ENCODE measurements at places on chromosomes 16 and 17. TPM values are rescaled to one million over a fixed set of nuclear protein-coding genes. Genes with fewer than 3 reads are reported as not detected.

The ABCC12 gene
- not detected for total RNA-seq

The PIRT gene
- not detected for total RNA-seq

The HAS3 gene
- not detected for total RNA-seq

The TM4SF5 gene
- not detected for total RNA-seq

The PRSS33 gene
- 15.4 TPM for total RNA-seq

The HBQ1 gene
- not detected for total RNA-seq

The NPIPA3 gene
- total RNA-seq = not detected

The SRCIN1 gene
- total RNA-seq = not detected

DNA sequence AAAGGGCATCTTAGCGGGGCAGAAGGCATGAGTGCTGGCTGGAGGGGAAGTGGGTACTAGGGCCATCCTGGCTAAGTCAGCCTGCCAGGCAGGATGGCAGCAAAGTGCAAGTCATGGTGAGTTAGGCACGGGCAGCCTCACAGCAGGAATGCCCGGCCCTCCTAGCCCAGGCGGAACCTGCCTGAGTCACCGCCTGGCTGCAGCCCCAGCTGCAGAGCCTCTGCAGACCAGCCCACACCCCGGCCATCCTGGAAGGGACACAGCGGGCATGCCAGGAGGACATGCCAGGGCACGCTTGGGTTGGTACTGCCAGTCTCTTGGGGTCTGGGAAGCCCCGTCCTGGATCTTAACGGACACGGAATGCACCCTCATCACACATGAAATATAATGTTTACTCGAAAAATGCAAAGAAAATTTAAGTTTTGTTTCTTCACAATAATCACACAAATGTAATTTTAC lies 5.0 kb upstream of the ALDH3A1 start:
- H3K27ac ChIP-seq = peak overlapping the region; percentile 99
- H3K27me3 ChIP-seq = no peaks in the 10 kb centered on the region
- peak; percentile 78 for DNase-seq
- no peaks in the 10 kb centered on the region for H3K36me3 ChIP-seq
- no peak overlapping the region for H3K4me3 ChIP-seq

DNA sequence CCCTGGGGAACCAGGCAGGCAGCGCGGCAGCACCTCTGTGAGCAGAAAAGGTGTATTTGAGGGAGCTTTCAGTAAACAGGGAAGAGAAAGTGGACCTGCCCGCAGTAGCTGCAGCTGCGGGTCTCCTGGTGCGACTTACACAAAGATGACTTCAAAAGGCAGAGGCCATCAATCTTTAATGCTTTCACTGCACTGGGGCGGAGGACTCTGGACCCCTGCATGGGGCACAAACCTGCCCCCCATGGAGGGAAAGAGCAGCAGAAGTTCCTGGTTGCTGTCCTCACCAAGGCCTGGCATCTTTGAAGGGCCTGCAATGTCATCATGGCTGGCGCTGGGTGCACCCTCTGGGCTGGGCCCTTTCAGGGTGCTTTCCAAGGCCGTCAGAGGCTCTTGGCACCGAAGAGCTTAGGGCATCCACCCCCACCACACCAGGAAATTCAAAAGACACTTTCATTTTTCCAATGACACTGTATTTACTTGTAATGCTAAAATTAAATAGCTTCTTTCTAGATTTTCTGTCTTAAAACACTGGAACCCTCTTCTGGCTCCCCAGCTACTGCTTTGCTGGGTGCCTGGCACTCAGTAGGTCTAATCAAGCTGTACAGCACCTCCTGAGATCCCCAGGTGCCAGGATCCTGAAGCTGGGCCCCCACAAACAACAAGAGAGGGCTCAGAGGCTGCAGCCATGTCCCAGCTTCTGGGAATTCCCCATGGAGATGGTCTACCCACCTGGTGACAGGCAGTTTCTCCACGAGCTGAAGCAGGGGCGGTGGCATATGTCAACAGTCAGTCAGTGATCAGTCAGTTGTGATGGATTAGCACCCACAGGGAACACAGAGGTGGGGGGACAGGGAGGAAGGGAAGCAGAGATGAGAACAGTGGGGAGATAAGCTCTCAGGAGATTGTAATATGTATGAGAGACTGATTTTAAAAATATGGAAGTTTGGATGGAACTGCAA lies 2.1 kb upstream of the CACNG1 start:
- no peaks in the 10 kb centered on the region for H3K27me3 ChIP-seq
- H3K36me3 ChIP-seq = no peaks in the 10 kb centered on the region
- no peaks in the 10 kb centered on the region for H3K4me1 ChIP-seq

- no peak overlapping the region for H3K27ac ChIP-seq
- no peak overlapping the region for H3K4me3 ChIP-seq
- no peaks in the 10 kb centered on the region for H3K36me3 ChIP-seq
- H3K4me1 ChIP-seq = no peaks in the 10 kb centered on the region
Observed at GRCh38 chr16:2792940-2793339, 5.3 kb upstream of the PRSS41 start.

GRCh38 chr17:65684631-65685030 lies 123.2 kb upstream of the AXIN2 start:
- DNase-seq = no peak
- H3K27me3 ChIP-seq = no peaks in the 10 kb centered on the region
- no peak overlapping the region for H3K27ac ChIP-seq
- no peaks in the 10 kb centered on the region for H3K4me1 ChIP-seq
- no peak overlapping the region for H3K4me3 ChIP-seq
- no peaks in the 10 kb centered on the region for H3K36me3 ChIP-seq

GRCh38 chr17:40203131-40203530 lies 16.0 kb upstream of the WIPF2 start:
- DNase-seq = no peak
- no peak overlapping the region for H3K27ac ChIP-seq
- no peaks in the 10 kb centered on the region for H3K36me3 ChIP-seq
- no peaks in the 10 kb centered on the region for H3K27me3 ChIP-seq
- no peak overlapping the region for H3K4me3 ChIP-seq

- H3K27ac ChIP-seq = no peak overlapping the region
- no peak overlapping the region for H3K4me3 ChIP-seq
- no peaks in the 10 kb centered on the region for H3K36me3 ChIP-seq
- H3K27me3 ChIP-seq = no peaks in the 10 kb centered on the region
- no peaks in the 10 kb centered on the region for H3K4me1 ChIP-seq
Observed at GRCh38 chr16:73916829-73917594, 379.6 kb upstream of the PSMD7 start.

- no peaks in the 10 kb centered on the region for H3K27me3 ChIP-seq
- no peak for DNase-seq
- no peaks in the 10 kb centered on the region for H3K4me1 ChIP-seq
- H3K4me3 ChIP-seq = no peak overlapping the region
- H3K36me3 ChIP-seq = peaks cover 14% of the 10 kb centered on the region
Observed at GRCh38 chr16:14548933-14549788, 80.9 kb downstream of the PARN start.

GRCh38 chr16:89067677-89068443 lies 25.8 kb upstream of the ACSF3 start:
- H3K36me3 ChIP-seq = no peaks in the 10 kb centered on the region
- H3K27ac ChIP-seq = no peak overlapping the region
- no peaks in the 10 kb centered on the region for H3K27me3 ChIP-seq
- H3K4me1 ChIP-seq = no peaks in the 10 kb centered on the region

DNA sequence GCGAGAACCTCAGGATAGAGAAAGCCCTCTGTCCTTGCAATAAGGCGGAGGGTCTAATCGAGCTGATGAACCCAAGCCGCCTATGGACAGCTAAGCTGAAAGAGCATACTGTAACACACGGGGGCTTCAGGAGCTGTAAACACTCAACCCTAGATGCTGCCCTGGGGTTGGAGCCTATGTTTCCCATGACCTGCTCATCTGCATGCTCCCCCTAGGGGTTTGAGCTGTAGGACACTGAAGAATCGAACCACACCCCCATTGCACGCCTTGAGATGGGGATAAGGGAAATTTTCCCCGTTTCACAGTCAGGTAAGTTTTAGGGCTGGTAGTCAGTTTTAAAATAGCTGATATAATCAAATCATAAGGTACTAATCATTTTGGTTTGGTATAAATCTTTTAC lies 675.6 kb upstream of the CDH8 start:
- no peaks in the 10 kb centered on the region for H3K4me1 ChIP-seq
- no peak overlapping the region for H3K27ac ChIP-seq
- H3K27me3 ChIP-seq = no peaks in the 10 kb centered on the region
- no peak for DNase-seq
- no peak overlapping the region for H3K4me3 ChIP-seq

DNA sequence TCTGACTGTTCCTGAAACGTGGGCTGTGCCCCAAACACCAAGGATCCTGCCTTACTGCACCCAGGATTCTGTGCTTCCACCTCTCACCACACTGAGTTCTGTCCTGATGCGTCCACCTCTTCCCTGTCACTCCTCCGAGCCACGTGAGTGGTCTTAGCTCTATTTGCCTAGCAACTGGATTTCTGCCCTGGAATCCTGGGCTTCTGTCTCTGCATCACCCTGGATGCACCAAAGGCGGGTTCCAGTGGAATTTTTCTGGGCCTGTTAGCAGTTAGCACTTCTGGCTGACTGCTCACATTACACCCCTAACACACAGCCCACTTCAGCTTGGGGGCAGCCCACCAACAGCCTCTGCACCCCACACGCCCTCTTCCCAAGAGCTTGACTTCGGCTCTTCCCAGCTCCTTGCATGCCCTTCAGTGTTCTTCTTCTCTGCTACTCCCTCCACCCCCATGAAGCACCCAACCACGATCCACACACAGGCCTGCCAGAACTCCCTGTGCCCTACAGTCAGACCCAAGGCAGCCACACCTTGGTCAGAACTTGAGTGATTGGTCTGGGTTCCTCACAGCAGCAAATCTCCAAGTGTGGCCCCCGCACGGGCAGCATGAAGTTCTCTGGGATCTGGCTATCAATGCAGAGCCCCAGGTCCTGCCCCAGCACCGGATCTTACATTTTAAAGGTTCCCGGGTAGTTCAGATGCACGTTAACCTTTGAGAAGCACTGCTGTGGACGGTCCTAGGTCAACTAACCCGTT lies 129.8 kb upstream of the RCVRN start:
- no peaks in the 10 kb centered on the region for H3K4me1 ChIP-seq
- H3K27ac ChIP-seq = no peak overlapping the region
- H3K27me3 ChIP-seq = no peaks in the 10 kb centered on the region
- DNase-seq = no peak
- H3K4me3 ChIP-seq = no peak overlapping the region

GRCh38 chr17:80760511-80760911 lies 215.9 kb downstream of the RPTOR start:
- no peaks in the 10 kb centered on the region for H3K27me3 ChIP-seq
- no peak overlapping the region for H3K4me3 ChIP-seq
- H3K27ac ChIP-seq = no peak overlapping the region
- H3K4me1 ChIP-seq = no peaks in the 10 kb centered on the region
- DNase-seq = no peak

GRCh38 chr16:2987833-2988232 lies 7.6 kb upstream of the PKMYT1 start:
- no peak overlapping the region for H3K27ac ChIP-seq
- H3K27me3 ChIP-seq = no peaks in the 10 kb centered on the region
- no peaks in the 10 kb centered on the region for H3K36me3 ChIP-seq
- DNase-seq = no peak
- H3K4me3 ChIP-seq = no peak overlapping the region

- no peak for DNase-seq
- H3K36me3 ChIP-seq = no peaks in the 10 kb centered on the region
Observed at GRCh38 chr17:35064516-35065215, 1.2 kb upstream of the RFFL start.

- H3K27me3 ChIP-seq = no peaks in the 10 kb centered on the region
- peaks cover 5% of the 10 kb centered on the region for H3K4me1 ChIP-seq
- no peaks in the 10 kb centered on the region for H3K36me3 ChIP-seq
- H3K4me3 ChIP-seq = peak overlapping the region; percentile 70
Observed at GRCh38 chr16:57185446-57185944, 344 bp downstream of the PSME3IP1 start.

GRCh38 chr16:8893976-8894690 lies 12.0 kb downstream of the LITAFD start:
- no peak overlapping the region for H3K27ac ChIP-seq
- H3K4me1 ChIP-seq = no peaks in the 10 kb centered on the region
- H3K36me3 ChIP-seq = peaks cover 92% of the 10 kb centered on the region
- DNase-seq = no peak

Measured in ascending aorta (tissue), 2 donors.